ENCODE measurements at places on chromosomes 4 and X.

GRCh38 chrX:4930426-4930825 is 1217.0 kb upstream of the PRKX start:
- DNase-seq = no peak

DNA sequence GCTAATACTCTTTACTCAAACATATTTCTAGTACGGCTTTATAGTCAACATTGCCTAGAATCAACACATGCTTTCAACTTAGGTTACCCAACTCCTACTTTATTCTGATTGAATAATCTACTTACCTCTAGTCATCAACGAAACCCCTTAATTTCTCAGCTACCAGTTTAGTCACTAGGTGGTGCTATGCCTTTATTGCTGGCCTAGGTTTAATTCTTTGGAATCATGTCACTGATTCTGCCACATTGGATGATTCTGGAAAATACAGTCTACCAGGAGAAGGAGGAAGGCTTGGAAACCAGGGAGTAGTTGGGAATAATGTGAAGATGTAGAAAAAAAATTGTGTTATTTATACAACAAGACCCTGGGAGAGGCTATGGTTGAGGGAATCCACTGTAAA is 167.7 kb downstream of the DCAF12L2 start:
- DNase-seq = no peak

GRCh38 chr4:47835494-47835893 is 2.4 kb downstream of the CORIN start:
- DNase-seq = no peak

- no peak for DNase-seq
Observed at GRCh38 chr4:20954541-20954940, 254.3 kb downstream of the PACRGL start.

- no peak for DNase-seq
Observed at GRCh38 chr4:7513671-7514070, 78.9 kb upstream of the PSAPL1 start.

DNA sequence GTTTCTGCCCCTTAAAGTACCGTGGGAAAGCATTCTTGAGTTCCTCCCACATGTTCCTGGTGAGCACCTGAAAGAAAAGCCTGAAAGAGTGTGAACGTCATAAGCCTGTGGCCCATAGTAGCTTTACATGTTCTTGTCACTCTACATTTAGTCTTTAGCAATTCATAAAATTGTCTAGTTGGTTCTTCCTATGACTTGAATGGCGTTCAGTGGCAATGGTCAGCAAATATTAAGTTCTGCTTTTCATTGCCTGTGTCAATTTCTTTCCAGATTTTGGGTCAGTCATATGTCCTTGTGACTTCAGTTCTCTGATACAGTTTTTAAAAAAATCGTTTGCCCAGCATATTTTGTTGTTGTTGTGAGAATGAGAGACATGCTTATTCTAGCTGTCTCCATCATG is 650.0 kb upstream of the BOD1L1 start:
- DNase-seq = no peak

DNA sequence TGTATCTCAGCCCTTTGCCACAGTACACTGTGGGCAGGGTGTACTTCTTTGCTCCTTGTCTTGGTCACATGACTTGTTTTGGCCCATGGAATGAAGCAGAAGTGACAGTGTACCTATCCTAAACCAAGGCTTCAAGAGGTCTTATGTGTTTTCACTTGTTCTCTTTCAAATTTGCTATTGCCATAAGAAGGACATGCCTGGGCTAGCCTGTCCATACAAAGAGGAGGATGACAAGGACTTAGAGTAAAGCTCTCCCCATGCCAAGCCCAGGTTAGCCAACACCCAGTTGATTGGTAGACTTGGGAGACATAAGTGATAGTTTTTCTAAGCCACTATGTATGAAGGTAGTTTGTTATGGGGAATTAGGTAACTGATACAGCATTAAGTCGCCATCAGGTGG is 141.1 kb upstream of the MID1 start:
- DNase-seq = no peak

DNA sequence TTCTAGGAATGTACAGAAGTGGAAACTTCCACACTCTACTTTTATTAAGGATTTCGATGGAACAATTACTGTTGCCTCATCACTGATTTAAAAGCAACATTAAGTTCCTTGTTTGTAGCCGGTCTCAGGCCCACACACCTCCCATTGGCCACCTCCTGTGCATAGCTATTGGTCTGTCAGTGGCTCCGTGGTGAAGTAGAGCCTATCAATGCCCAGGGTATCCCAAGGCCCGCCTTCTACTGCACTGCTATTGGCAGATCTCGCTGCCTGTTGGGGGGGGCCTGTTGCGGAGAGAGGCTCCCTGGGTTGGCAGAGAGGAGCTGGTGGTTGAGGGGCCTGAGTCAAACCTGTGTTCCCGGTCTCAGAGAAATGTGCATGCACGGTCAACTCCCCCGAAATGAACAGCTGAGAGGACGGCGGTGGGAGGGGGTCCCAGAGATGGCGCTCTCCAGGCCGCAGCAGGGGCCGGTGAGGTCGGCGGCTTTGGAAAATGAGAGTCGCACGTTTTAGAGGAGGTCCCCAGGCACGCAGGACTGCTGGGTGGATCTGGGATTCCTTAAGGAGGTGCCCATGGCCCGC is 4.9 kb upstream of the ARAF start:
- peak; percentile 77 for DNase-seq
